ENCODE measurements at places on chromosomes 16 and 17. TPM values are rescaled to one million over a fixed set of nuclear protein-coding genes. Genes with fewer than 3 reads are reported as not detected.

The TP53TG3C gene
- not detected for polyA plus RNA-seq

The PIK3R5 gene
- 34.8 TPM for polyA plus RNA-seq

The TACO1 gene
- polyA plus RNA-seq, result 24.4 TPM

The MTSS2 gene
- not detected for polyA plus RNA-seq

The TNP2 gene
- not detected for polyA plus RNA-seq

The CA10 gene
- not detected for polyA plus RNA-seq

The LRRC59 gene
- 19.8 TPM for polyA plus RNA-seq

The MYCBPAP gene
- 0.74 TPM for polyA plus RNA-seq

The CDK5R1 gene
- 3.5 TPM for polyA plus RNA-seq

The RASL10B gene
- polyA plus RNA-seq, result not detected

The CCDC144A gene
- 0.99 TPM for polyA plus RNA-seq

- no peak for DNase-seq
Measured at GRCh38 chr17:29078183-29079045, 35.5 kb downstream of the PIPOX start.

GRCh38 chr16:12094537-12095265 lies 118.2 kb downstream of the SNX29 start:
- DNase-seq, result no peak

- DNase-seq, result no peak
Measured at GRCh38 chr16:1887711-1888354, 15.9 kb upstream of the MEIOB start.

DNA sequence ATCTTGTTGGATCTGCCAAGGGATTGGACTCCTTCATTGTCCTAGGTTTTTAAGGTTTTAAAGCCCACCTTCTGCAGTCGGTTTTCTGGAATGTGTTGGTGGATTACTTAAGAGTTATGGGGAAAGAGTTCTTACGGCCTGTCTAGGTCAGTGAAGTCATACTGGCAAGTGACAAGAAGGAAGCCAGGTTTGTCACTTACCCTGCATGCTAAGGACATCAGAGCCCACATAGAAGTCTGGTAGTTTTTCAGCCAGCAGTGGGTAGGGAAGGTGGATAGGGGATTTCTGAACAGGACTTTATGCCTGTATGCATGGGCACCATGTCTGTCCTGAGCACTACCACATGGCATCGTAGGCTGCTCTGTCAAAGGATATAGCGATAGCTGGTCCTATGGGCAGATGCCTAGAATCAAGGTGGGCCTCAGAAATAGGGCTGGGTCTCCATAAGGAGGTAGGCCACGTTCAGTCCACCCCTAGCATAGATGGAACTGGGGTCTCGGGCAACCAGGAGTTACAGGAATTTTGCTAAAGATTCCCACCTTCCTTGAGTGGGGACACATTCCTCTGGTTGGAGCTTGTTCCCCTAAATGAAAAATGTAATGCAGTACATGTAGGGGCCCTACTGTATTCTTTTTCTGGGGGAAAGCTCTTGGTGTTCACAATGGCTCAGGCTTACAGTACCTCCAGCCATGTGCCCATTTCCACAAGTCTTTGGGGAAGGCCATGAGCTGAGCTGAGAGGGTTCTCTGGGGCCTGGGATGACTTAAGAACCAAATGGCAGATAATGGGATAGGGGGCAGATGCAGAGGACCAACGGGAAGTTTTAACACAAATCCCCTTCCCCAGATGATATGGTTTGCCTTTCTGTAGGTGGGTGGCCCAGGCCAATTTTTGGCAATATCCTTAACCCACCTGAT lies 27.5 kb downstream of the TRPV2 start:
- DNase-seq, result no peak

- no peak for DNase-seq
Measured at GRCh38 chr16:55468352-55468990, 10.5 kb upstream of the MMP2 start.

DNA sequence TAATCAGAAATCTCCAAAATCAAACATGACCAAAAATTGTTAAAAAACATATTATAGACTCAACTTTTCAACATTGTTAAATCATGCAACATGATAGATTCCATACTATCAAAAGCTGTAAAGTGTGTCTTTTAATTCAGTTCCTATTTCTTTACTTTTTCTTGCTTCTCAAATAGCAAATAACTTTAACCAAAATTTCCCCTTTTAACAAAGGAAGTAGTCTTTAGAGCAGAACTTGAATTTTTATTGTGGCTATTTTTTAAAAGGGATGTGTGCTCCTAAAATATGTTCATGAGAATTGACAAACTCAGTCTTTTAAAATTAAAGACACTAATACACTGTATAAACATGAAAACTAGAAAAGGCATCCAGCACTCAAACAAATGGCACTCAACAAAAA lies 49.1 kb downstream of the SPAG9 start:
- no peak for DNase-seq

DNA sequence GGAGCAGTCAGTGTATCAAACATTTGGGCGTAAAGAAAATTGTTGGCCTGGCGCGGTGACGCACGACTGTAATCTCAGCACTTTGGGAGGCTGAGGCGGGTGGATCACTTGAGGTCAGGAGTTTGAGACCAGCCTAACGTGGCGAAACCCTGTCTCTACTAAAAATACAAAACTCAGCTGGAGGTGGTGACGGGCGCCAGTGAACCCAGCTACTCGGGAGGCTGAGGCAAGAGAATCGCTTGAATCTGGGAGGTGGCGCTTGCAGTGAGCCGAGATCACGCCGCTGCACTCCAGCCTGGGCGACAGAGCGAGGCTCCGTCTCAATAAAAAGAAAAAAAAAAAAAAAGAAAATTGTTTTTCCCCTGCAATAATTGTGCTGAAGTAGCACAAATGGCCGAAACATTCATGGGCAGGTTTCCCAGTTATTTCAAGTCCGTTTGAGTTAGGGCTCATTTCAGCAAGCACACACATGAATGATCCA lies 1.4 kb downstream of the GCSH start:
- no peak for DNase-seq

DNA sequence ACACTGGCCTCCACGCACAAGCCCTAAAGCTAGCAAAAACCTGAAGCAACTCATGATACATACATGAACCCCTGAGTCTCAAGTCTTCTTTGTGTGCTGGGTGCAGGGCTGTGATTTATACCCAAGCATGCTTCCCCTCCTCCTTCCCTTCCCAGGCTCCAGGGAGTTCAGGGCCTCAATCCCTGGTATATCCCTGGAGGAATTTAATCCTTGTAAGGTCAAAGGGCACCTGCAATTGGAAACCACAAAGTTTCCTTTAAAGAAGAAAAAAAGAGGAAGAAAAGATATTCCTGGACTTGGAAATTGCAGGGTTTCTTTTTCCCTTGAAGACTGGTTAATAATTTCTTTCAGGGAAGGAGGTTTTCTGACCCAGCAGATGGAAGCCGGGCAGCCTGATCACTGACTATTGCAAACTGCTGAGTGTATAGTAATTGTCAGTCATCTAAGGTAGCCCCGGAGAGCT lies 182.3 kb downstream of the AATF start:
- DNase-seq, result no peak

DNA sequence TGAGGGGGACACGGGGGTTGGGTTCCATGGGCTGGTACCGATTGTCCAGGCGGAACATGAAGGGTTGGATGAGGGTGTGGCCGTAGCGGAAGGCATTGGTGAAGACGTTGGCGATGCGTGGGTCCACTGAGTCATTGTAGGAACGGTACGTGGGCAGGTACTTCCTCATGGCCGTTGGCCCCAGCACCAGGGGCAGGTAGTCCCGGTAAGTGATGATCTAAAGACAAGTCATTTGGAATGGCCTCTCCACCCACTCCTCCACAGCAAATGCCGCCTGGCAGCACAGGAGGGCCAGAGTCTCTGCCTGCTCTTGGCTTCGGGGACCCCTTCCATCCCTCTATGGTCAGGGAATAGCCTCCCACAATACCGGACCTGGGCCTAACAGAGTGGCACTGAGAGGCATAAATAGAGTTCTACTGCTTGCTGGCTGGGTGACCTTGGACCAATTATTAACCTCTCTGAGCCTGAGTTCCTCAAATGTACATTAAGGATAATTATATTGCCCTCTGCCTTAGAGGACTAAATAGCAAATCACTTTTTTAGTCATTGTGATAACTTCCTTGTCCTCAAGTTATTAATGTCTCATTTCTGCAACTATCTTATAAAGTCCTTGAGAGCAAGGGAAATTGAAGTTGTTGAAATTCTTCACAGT lies 7.2 kb downstream of the MPO start:
- no peak for DNase-seq

DNA sequence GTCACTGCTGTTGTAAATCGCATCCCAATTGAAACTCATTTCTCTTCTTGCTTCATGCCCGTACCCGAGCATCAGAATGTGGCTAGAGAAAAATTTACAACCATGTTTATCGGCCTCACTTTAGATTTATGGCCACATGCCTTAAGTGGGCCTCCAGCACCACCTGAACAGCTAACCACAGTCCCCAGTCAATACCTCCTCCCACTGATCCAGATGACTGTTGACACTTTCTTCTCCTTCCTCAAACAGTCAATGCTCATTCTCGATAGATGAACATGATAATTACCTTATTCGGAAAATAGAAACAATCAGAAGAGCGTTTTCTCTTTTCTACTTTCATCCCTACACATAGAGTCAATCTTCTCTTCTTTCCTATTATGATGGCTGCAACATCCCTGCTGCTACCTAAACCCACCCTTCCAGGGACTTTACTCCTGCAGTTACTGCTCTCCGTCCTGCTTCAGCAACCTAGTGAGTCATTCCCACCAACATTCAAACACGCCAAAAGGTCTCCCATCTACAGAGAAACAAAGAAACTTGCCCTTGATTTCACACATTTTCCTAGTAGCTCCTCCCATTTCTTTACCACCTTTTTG lies 416.3 kb upstream of the MAF start:
- DNase-seq, result no peak

DNA sequence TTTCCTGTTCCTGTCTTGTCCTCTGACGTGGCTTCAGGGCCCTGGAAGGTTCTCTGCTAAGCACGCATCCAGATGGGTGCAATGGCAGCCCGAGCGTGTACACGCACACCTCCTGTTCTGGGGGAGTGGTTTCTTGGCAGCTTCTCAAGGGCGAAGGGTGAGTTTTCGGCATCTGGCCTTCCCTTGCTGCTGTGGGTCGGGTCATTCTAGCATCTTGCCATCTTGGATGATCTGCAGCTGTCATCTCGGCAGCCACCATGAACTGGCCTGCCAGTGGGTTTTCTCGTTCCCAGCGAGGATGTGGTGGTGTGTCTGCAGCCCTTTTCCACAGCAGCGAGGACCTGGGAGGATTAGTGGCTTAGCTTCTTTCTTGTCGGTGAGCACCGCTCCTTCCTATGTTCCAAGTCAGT lies 10.6 kb downstream of the MSI2 start:
- DNase-seq, result no peak

DNA sequence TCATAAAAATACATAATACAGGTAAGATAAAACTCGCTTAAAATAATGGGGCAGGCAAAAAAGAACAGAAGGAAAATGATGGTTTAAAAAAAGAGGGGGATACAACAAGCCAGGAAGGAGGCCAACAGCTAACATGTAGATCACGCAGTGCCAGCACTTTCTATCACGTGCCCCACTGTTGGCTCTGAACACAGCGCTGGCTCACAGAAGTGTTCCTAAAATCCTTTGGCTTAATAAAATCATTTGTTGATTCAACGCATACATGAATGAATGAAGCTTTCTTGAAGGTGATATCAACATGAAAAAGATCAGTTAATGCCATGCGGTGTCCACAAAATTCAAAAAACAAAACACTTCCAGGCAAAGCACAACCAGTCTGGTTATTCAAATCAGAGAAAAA lies 8.5 kb downstream of the ITGAE start:
- DNase-seq, result no peak

- no peak for DNase-seq
Measured at GRCh38 chr16:14307059-14307526, 236.0 kb downstream of the MRTFB start.

DNA sequence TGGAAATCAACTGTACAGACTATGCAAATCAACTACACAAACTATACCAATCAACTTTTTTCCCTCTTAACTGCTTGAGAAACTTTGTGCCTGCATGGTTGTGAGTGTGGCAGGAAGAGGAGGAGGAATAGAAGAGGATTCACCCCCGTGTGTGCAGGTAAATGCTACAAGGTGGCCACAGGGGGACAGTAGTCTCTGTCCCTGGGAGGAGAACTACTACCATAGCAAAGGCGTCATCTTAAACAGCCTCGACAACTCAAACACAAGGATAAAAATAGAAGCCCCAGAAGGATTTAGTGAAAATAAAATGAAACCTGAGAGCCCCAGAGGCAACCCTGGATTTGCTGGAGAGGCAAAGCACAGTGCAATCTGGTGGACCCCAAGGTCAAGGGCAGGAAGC lies 199.5 kb upstream of the DYNLRB2 start:
- no peak for DNase-seq

GRCh38 chr16:23333831-23334456 lies 31.8 kb downstream of the SCNN1B start:
- no peak for DNase-seq

DNA sequence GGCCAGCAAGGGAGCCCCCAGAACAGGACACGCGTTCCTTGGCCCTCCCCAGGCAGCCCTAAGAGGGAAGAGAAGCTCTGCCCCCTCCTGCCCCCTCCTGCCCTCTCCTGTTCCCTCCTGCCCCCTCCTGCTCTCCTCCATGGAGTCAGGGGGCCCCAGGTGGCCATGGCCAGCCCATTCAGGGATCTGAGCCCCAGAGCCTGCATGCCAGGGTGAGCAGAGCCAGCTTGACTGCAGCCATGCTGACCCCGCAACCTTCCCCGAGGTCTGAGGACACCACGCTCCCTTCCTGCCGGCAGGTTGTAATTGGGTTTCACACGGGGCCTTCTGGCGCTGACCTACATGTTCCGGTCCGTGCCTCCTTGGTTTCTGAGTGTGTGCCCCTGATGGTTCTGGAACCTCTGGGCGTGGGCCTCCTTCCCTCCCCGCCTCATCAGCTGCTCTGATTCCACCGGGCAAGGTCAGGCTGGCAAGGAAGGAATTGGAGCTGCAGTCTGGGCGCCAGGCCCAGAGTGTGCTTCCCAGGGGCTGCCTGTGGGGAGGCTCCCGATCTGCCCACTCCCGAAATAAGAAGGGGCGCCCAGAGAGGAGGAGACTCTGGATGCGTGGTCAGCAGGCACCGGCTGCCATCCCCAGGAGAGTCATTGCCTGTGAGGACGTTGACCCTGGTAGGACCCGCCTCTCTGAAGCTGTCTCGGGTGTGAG lies 23.7 kb upstream of the NPTX1 start:
- DNase-seq, result no peak

Measured in CD4-positive, CD25-positive, alpha-beta regulatory T cell (primary cell).